NT2/D1 (cell line): ENCODE measurements at places on chromosomes 3 and 15.
A peak's percentile ranks its signal among the peaks of the same experiment; 100 is the strongest.

DNA sequence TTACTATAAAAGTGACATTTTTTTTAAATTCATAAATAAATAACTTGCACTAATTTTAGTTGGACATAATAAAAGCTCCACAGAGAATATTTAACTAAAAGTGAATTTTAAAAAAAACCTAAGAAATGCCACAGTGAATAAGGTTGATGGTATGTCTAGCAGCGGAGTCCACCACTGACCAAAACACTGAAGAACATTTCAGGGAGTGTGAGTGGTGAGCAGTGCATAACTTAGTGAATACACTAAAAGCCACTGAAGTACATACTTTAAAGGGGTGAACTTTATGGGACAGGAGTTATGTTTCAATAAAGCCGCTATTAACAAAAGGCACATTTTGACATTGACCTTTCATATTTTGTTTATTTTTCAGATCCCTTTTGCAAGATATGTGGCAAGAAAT lies 32.3 kb downstream of the SRP14 start:
- no peak for DNase-seq

GRCh38 chr3:188822411-188822810 lies 349.4 kb upstream of the TPRG1 start:
- no peak for DNase-seq

GRCh38 chr15:86157606-86158293 lies 78.1 kb downstream of the AGBL1 start:
- DNase-seq = no peak

- DNase-seq = no peak
Measured at GRCh38 chr3:57699591-57699990, 6.7 kb upstream of the DENND6A start.

- no peak for DNase-seq
Measured at GRCh38 chr15:55991802-55992768, 1.3 kb downstream of the NEDD4 start.

DNA sequence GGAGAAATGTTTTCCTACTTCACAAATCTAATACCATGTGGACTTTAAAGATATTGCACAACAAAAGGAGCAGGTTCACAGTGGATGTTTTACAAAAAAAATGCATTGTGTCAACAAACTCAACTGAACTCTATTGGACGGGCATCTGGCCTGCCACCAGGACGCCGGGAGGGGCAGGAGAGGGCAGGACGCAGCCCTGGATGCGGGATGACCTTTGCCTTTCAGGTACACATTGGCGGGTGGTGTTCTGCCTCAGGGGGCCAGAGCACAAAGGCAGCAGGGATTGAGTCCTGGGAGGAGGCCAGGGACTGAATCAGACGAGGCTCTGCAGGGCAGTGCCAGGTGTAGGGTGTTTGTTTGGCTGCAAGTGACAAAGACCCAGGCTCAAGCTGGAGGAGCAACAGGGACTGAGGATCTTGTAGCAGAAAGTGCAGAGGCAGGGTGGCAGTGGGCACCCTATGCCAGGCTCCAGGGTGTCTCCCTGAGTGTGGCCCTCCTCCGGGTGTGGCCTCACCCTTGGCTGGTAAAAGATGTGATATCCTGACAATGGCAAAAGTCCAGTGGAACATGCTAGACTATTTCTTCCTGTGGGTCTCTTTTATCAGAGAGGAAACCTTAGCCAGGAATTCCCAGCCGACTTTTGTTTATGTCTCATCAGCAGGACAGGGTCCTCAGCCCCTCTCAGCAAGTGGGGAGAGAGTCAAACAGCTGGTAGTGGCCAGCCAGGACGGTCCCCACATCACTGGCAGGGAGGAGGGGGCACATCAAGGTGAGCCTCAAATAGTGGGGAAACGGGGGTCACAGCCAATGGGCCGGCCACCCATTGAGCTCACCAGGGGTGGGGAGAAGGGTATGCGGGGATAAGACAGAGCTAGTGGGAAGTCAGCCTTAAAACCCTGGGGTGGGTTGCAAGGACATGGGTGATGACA lies 29.7 kb upstream of the KLF13 start:
- DNase-seq = no peak

DNA sequence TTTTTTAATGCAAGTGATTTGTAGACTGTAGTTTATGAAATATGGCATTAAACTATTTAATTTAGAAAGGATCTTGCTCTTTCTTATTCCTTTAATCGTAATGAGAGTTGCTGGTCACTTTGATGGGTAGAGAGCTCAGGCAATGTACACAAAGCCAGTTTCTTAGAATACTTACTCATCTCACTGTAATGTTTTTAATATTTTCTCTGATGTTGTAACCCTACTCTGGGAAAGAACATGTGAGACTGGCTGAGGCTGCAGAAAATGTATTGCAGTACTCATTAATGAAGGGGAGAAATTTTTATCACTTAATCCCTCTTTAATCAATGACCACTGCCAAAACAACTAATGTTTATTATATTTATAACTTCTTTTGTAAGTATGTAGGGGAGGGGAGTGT lies 479.4 kb upstream of the KCNMB2 start:
- no peak for DNase-seq

DNA sequence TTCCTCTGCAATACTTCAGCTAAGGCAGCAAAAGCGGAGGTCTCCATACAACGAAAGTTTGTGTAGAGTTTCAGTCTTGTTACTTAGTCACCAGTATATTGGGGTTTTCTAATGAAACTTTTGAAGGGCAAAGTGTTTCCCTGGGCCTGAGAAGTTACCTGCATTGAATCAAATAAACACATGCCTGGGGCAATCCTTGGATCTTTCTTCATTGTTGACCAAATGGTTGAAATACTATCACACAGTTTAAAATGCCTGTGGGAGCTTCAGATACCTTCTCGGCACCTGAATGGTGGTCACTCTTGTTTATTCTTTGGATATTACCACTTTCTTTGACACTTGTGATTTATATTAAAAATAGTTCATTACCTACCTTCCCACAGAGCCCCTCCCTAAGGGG lies 988 bp upstream of the CHSY1 start:
- no peak for DNase-seq

- peak; percentile 80 for DNase-seq
Measured at GRCh38 chr15:65638681-65639089, 16.9 kb downstream of the SLC24A1 start.

- DNase-seq = no peak
Measured at GRCh38 chr3:31561891-31562290, 29.2 kb downstream of the STT3B start.

DNA sequence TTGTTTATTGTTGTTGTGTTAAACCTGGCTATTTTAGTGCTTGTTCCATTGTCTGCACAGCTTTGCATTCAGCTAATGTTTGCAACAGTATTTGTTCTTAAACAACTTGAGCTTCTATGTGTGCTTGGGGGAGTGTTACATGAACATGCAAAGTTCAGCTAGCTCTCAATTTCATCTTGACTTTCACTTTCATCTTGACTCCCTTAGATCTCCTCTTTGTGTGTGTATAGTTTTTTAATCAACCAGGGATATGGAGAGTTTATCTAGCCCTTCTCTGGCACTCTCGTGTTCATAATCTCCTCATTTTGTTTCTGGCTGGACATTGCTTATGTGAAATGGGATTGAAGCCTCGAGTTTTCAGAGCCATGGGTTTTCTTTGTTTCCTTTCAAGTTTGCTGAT lies 212.4 kb upstream of the ZBTB20 start:
- DNase-seq = no peak

DNA sequence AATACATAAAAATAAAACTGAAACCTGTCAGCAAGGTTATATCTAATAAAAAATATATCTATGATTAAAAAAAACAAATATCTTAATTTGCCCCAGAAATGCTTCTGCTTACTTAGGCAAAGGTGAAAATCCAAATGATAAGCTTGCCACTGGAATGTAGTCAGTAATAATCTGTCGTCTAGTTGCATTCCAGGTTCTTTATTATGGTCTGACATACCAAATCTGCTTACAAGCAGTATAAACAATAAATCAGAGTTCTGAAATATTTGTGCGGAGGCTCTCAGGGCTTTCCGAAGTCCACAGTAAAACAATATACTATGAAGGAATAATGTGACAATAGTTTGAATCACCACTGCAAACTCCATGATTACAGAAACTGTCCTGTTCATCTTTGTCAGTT lies 1133.5 kb downstream of the ROBO1 start:
- no peak for DNase-seq

- DNase-seq = no peak
Measured at GRCh38 chr3:45684327-45684892, 4.8 kb upstream of the SACM1L start.
